ENCODE measurements at places on chromosomes 12 and 14.

DNA sequence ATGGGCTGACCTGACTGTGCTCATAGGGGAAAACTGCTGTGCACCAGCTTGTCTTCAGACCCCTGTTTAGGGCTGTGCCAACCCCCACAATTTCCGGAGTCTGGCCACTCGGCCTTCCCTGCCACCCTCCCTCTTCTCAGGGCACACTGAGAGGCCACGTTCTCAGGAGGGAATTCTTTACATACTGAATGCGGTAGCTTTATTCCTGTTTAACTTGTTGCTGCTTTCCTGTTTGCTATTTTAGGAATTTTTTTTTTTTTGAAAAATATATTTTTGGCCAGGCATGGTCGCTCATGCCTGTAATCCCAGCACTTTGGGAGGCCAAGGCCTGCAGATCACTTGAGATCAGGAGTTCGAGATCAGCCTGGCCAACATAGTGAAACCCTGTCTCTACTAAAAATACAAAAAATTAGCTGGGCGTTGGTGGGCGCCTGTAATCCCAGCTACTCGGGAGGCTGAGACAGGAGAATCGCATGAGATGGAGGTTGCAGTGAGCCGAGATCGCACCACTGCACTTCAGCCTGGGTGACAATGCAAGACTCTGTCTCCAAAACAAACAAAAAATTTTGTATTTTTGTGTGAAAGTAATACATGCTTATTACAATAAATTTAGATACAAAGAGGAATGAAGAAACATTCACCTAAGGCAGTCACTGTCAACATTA is 39.5 kb downstream of the TPCN1 start:
- no peak for DNase-seq

DNA sequence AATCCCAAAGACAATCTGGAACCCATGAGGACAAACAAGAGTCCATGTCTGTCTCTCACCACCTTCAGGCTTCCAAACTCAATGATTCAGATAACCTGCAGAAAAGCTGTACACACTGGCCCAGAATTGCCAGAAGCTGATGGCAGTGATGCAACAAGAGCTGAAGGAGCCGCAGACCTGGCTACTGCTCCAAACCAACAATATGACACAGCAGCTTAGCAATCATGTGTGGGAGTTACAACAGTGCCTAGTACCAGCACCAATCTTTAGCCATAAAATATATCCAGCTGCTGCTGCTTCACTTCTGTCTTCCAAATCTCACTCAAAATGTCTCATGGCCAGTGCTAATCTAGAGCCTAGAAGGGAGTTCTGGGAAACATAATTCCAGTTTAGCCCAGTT is 22.0 kb downstream of the RPS6KA5 start:
- DNase-seq, result no peak

GRCh38 chr12:47779943-47780504 is 7.0 kb downstream of the SLC48A1 start:
- no peak for DNase-seq

DNA sequence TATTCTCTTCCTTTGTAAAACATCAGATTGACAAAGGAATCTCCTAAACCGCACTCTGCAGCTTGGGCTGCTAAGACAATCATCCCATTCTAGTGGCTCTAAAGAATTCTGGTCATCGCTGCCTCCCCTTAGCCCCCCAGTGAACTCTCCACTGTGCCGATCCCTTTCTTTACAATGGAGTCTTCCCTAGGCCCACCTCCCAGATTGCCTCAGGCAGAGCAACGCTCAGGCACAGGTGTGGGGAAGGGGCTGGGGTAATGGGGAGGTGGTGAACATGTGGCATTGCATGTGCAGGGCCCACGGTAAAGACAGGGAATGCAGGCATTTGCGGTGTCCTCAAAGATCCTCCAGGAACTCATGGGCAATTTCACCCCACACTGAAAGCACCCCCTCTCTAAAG is 86.3 kb downstream of the PLEKHG3 start:
- no peak for DNase-seq

- DNase-seq, result peak; percentile 92
Observed at GRCh38 chr14:32939254-32940065, 781 bp downstream of the NPAS3 start.

DNA sequence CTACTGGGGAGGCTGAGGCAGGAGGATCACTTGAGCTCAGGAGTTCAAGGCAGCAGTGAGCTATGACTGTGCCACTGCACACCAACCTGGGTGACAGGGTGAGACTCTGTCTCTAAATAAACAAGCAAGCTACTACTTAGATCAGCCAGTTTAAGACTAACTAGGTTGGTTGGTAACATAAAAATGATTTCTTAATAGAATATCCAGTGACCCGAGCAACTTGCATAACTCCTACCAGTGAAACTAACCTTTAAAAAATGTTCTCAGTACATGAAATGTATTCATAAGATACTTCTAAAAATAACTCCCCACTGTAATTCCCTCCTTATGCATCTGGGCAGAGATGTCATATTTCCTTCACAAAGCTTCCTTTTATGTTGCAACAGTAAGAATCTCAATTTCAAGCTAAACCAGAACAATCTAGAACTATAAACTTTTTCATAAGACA is 15.9 kb downstream of the TAOK3 start:
- no peak for DNase-seq

- no peak for DNase-seq
Observed at GRCh38 chr12:82832981-82833380, 146.3 kb downstream of the TMTC2 start.

DNA sequence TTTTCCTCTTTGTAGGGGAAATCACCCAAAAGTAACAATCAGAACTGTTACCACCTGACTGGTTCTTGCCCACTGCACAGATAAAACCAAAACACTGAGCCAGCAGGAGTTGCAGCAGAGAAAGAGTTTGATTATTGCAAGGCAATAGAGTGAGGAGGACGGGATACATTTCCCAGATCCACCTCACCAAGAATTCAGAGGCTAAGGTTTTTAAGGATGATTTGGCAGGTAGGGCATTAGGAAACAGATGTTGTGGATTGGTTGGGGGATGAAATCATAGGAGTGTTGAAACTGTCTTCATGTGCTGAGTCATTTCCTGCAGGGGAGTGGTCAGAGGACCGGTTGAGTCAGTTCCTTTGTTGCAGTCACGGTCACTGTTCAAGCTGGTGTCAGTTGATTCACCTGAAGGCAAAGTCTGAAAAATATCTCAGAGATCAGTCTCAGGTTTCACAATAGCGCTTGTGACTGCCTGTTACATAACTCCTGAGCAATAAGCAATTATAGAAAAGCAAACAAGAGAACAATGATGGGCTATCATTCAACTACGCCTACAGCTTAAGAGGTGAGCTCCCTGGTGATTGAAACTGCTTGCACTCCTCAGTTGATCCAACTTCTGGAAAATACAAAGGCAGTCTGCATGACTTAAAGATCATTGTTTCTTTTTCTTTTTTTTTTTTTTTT is 20.3 kb upstream of the AMN1 start:
- DNase-seq, result no peak

GRCh38 chr12:96187956-96188355 is 6.2 kb upstream of the ELK3 start:
- no peak for DNase-seq

DNA sequence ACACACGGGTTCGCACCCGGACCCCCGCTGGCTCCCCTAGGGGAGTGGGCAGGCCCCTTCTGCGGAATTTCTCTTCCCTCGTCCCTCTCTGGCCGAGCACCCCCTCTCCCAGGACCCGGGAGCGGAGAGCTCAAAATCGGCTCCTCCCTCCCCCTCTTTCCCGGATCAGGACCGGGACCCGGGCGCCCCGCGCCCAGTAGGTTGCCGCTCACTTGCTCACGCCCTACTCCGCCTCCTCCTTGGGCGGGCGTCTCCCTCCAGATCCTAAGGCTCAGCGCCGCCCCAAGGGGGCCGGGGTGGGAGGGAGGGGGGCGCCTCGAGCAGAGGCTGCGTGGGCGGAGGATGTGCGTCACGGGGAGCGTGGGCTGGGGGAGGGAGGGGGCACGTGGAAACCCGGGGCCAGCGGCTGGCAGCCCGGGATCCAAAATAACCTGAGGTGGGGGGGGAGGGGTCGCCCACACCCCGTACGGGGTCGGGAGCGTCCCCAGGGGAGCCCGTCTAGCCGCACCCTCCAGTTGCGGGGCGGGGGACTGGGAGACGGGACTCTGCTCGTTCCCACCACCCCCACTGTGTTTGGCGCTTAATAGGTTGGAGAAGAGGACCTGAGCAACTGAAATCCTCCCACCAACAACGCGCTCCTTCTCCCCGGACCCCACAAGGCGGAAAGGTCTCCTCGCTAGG is 1.8 kb upstream of the NAB2 start:
- peak; percentile 92 for DNase-seq

GRCh38 chr12:58206876-58207275 is 265.5 kb downstream of the ATP23 start:
- DNase-seq, result no peak

DNA sequence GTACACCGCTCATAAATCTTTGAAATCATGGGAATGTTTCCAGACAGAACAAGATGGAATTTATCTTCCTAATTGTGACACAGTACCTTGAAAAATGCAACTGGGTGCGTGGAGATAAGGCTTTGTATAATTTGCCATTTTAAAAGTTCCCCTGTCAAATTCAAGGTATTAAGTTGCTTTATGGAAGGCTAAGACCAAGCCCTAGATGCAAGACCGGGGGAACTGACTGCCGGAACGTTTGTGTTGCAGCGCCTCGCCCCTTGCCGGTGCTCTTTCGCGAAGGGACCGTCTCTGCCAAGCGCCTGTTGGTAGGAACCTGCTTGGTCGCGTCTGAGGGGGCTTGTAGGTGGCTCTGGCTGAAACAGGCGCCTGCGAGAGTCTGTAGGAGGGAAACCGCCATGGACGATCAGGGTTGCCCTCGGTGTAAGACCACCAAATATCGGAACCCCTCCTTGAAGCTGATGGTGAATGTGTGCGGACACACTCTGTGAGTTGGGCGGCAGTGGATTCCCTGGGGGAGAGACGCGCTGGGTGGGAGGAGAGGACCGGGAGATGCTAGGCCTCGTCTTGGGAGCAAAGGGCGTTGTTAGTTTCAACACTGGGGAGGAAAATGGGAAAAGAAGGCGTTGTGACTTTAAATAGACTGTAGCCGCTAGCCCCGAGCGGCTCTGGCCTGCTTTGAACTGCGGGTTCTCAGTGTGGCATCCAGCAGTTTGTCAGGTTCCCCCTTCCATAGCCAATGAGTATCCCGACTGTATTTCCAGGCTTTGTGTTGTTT is at the start of gene MNAT1:
MNAT1 (plus strand) TSS at position 297 of the 778 bp plus-strand sequence; CDS start at position 399, 102 bp downstream.
- peak; percentile 88 for DNase-seq

DNA sequence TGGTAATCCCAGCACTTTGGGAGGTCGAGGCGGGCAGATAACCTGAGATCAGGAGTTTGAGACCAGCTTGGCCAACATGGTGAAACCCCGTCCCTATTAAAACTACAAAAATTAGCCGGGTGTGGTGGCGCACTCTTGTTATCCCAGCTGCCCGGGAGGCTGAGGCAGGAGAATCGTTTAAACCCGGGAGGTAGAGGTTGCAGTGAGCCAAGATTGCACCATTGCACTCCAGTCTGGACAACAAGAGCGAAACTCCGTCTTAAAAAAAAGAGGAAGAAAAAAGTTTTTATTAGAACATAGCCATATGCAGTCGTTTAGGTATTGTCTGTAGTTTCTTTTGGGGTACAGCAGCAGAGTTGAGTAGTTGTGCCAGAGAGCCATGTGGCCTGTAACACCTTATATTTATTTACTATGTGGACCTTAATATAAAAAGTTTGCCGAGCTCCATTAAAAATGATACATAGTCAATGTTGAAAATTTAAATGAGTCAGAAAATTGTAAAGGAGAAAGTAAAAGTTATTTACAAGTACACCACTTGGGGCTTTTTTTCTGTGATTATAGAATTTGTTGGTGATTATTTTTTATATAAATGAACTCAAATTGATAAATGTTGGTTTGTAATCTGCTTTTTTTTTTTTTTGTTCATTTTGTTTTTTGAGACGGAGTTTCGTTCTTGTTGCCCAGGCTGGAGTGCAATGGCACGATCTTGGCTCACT is 2.2 kb downstream of the ADIPOR2 start:
- DNase-seq, result no peak

DNA sequence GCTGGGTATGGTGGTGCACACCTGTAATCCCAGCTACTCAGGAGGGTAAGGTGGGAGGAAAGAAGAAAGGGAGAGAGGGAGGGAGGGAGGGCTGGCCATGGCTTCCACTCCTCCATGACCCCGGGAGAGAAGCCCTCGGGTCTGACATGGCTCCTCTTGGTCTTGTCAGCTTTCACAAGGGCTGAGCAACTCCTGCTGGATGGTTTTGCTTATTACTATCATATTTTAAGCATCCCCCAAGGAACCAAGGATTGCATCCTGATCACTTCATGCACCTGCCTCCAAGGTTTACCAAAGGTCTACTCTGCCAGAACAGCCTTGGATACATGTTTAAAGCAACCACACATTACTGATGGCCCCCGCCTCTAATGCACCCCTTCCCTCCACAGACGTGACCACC is 28.0 kb upstream of the NCOR2 start:
- no peak for DNase-seq

GRCh38 chr12:60415351-60415750 is 819.5 kb downstream of the SLC16A7 start:
- DNase-seq, result no peak

DNA sequence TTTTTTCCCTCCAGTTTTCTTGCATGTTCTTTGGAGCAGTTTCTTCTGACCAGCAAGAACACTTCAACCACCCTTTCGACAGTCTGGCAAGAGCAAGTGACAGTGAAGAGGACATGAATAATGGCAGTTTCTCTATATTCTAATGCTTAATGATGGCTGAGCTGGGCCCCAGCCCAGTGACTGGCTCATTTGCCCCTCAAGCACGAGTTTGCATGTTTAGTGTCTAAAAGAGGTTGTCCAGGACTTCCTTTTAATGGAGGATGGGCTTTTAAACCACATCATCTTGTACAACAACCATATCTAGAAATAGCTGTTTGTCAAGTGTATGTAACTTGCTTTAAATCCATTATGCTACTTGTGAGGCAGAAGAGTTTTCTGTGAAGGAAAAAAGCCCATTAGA is 28.4 kb downstream of the RAD9B start:
- DNase-seq, result no peak

DNA sequence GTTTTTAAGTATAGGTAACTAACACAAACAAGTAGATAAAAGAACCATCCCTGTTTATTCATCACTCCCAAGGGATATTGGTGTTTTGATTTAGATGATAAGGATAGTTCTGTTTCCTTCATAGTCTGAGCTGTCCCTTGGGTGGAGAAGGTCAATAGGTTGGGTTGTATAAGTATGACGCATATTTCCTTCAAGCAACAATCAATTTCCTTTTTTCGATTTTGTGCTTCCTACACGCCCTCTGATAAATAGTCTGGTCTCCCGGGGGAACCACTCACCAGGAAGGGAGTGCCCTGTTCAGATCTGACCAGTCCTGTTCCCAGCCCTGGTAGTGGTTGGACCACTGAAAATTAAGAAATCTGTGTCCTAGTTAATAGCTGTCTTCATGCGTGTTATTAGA is 378.8 kb upstream of the FAR2 start:
- no peak for DNase-seq

DNA sequence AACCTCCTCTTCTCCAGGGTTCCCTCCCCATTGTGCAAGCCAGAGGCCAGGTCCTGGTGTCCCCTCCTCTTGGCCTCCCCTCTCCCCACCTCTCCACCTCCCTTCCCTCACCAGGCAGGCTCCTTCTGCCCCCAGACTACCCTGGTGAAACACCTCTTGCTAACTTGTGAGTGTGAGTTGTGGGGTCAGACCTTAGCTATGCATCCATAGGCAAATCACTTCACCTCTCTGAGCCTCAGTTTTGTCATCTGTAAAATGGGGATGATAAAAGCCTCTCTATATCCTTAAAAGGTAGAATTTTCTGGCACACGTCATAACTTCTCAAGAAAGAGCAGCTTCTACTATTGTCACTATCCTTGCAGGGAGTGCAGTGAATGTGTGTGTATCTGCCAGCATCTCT is 7.9 kb upstream of the DIO3 start:
- DNase-seq, result no peak

- DNase-seq, result no peak
Observed at GRCh38 chr12:30041096-30041495, 257.4 kb upstream of the TMTC1 start.

- no peak for DNase-seq
Observed at GRCh38 chr12:52763036-52763659, 14.0 kb downstream of the KRT76 start.

Measured in right hindlimb (tissue), 1 donor.